ENCODE measurements at places on chromosomes 1 and 21.

GRCh38 chr1:214719207-214719606, 116.2 kb downstream of the CENPF start:
- no peak for DNase-seq

GRCh38 chr1:38444770-38445442, 398.3 kb upstream of the POU3F1 start:
- no peak for DNase-seq

DNA sequence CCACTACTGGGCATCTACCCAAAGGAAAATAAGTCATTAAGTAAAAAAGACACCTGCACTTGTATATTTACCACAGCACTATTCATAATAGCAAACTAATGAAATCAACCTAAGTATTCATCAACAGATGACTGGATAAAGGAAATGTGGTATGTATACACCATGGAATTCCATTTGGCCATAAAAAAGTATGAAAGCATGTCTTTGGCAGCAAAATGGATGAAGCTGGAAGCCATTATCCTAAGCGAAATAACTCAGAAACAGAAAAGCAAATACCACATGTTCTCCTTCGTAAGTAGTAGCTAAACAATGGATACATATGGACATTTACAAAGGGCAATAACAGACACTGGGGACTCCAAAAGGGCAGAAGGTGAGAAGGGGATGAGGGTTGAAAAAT, 485.7 kb upstream of the BRINP3 start:
- DNase-seq: no peak

- peak; percentile 89 for DNase-seq
These were observed at the start of gene KCNC4 for GRCh38 chr1:110209715-110210603. KCNC4 (plus strand) TSS chr1:110210314; CDS start chr1:110211500, 1,186 bp downstream.

GRCh38 chr1:234556245-234556943, 53.6 kb downstream of the IRF2BP2 start:
- DNase-seq: no peak

DNA sequence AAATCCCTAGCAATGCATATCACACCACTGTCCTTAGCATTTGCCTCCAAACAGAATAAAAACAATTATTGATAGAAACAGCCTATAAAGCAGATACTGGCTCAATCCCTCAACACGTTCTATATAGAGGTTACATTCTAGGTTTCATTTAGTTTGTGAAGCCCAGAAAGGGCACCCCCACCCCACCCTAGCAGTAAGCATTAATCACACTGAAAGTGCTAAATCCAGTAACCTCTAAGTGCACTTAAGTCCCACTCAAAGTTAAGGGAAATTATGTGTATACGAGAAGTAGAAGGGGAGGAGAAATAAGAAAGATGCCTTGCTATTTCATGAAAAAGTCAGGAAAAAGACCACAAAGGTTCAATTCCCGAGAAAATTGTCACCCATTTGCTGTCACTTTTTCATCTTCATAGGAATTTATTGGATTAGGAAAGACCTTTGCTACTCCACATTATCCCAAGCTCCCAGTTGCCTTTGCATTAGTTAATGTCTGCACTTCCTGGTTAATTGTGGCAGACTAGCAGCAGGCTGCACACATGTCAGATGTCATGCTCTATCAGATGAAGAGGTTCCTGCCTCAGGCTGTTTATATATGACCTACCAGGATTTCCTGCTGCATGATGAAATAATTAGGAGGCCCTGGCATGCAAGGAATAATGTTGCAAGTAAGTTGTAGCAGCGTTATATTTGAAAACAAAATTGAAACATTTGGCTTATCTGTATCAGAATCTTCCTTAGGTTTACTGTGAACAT, 54.5 kb upstream of the LHX8 start:
- no peak for DNase-seq
